Activated T-helper 9 cell treated with anti-CD3 and anti-CD28 coated beads, Interleukin-2, amount 50 U/mL, for 16 hours (primary cell): ENCODE measurements at places on chromosomes 12 and 14.

GRCh38 chr14:45091710-45092109 lies 7.8 kb downstream of the PRPF39 start:
- no peak for DNase-seq

DNA sequence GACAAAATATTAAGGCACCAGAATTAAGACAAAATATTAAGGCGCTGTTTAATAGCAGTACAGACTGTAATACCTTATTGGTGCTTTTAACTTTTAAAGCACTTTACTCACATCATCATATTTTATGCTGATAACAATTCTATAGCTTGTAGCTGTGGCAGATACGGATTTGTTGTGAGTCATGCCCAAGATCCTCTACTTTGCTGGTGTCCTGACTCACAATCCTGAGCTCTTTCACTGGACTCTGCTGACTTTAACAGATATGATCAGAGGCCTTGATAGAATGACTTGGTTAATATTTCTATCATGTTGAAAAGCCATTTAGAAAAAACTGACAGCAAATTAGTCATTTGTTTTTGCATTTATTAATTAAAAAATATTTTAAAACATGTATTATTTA lies 99.0 kb upstream of the PKP2 start:
- no peak for DNase-seq

GRCh38 chr12:62774794-62775193 lies 160.2 kb downstream of the PPM1H start:
- no peak for DNase-seq

- no peak for DNase-seq
Observed at GRCh38 chr12:80190001-80190400, 90.7 kb downstream of the OTOGL start.

DNA sequence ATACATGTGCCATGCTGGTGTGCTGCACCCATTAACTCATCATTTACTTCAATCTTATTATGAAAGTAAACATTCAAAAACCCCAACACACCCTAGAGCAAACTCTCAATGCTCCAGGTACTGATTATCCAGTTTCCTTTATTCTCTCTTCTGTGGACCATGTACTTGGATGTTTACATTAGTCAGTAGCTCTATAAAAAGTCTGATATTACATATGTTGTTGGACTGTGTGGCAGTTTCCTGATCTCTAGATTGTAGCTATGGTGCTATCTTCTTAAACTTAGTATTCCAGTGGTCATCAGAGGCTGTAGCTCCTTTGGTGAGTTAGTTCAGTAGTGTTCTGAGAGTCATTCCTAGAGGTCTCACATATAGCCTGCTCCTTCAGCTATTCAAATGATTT lies 25.1 kb upstream of the ITGA5 start:
- DNase-seq = no peak

- no peak for DNase-seq
Observed at GRCh38 chr12:86137936-86138335, 118.3 kb downstream of the MGAT4C start.

- no peak for DNase-seq
Observed at GRCh38 chr12:57619434-57620244, 8.4 kb downstream of the ARHGEF25 start.

DNA sequence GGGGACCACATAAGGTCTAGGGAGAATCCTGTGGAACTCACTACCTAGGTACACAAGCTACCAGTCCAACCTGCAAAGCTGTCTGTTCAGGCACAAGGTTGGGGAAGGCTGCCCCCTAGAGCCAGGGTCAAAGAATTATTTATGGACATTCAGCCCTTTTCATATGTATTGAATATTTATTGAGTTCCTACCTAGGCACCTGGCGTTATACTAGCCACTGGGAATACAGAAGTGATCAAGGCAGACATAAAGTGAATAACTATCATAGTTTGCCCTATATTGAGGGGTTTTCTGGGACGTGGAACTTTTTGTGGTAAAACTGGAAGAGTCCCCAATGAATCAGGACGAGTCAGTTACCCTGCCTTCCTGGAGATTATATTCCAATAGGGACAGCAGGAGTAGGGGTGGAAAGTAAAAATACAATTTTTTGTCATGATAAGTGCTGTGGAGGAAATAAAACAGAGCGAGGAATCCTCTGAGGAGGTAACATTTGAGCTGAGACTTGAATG lies 5.8 kb upstream of the SLC48A1 start:
- peak; percentile 64 for DNase-seq

DNA sequence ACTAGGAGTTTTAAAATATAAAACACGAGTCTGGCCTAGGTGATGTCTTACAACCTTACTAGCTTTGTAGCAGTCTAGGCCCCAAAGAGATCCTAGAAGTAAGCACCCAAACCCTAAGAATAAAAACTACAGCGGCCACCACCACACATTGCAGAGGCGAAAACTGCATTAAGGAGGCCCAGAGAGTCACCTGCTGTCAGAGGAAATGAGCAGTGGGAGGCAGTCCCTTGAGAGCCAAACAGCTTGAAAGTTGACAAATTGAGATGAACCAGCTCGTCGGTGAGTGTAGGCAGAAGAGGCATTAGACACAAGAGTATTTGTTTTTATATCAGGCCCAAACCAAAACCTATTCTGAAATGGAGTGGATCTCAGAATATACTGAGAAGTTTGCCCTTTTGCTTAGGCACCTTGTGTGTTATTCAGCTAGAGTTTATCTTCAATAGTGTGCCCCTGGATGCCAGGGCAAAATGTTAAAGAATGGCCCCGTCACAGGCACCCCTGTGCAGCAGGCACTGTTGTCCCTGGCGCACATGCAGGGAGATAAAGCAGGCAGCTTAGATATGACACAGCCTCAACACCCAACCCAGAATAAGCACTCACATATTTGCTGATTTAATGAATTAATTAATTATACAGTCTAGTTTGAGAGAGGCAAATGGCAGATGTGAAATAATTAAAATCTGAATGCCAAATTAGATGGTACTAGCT lies 56.7 kb downstream of the TTC7B start:
- no peak for DNase-seq

DNA sequence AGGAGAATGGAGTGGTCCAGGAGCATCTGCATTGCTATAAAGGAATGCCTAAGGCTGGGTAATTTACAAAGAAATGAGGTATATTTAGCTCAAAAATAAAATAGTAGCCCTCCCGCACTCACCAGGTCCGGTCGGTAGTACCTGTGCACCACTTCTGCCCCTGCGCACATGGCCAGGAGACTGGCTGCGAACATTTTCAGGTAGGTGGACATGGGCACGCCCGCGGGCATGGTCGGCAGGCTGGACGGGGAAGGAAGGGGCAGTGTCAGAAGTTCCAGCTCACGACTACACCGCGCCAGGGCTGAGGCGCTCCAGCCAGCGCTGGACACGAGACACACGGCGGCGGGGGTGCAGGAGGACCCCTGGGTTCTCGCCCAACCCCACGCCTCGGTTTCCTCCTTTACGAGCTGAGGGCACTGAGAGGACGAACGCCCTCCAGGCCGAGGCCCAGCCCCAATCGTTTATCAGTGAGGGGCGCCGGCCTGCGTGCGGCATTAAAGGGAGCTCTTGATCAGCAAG lies 9.1 kb upstream of the TDG start:
- no peak for DNase-seq

GRCh38 chr12:113464852-113465719 lies 6.6 kb downstream of the LHX5 start:
- no peak for DNase-seq

DNA sequence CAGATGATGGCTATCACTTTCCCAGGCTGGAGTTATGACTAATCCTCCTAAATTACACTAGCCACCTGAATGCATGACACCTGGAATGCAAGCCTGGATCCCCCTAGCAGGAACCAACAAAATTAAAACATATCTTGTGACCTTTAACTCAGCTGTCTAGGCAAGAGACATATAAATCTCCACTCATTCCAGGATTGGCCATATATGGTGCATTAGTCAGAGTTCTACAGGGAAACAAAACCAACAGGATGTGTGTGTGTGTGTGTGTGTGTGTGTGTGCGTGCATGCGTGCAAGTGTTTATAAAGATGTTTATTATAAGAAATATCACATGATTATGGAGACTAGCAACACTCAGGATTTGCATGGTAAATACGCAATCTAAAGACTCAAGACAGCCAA lies 212.8 kb downstream of the KIF21A start:
- DNase-seq = no peak

- no peak for DNase-seq
Observed at GRCh38 chr14:51095854-51096823, 1.2 kb upstream of the TRIM9 start.

DNA sequence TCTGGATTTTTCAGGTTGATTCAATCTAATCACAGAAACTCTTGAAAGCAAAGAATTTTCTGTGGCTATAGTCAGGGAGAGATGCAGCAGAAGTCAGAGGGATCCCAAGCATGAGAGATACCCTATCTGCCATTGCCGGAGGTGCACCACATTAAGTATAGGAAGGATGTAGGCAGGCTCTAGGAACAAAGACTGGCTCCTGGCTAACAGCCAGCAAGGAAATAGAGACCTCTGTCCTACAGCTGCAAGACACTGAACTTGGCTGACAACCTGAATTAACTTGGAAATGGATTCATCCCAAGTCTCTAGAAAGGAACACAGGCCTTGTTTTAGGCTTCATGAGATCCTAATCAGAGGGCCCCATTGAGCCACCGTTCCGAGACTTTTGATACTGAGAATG lies 364.9 kb upstream of the FLRT2 start:
- DNase-seq = no peak

DNA sequence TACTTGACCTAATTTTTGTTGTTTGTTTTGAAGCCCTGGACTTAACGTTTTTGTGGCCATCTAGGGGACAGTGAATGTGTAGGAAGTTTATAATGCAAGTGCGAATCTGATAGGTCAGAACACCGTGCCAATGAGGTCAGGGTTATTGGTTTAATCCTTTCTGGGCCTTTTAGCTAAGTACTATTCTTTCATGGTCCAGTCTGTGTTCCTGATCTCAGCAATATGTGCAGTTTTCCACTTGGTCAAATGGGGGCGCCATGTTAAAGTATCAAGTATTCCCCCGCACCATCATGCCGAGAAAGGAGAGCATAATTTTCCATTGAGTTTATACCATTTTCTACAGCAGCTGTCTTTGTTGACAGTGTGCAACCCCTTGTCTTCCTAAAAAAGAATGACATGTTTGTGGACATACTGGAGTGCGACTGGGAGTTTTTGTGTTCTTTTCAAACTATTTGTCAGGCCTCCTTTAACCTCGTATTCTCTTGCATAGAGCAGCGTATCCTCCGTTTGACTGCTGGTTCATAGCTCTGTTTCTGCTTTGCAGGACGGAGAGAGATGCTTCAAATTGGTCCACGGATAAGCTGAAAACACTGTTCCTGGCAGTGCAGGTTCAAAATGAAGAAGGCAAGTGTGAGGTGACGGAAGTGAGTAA lies 1.3 kb downstream of the AHSA1 start:
- DNase-seq = peak; percentile 29

DNA sequence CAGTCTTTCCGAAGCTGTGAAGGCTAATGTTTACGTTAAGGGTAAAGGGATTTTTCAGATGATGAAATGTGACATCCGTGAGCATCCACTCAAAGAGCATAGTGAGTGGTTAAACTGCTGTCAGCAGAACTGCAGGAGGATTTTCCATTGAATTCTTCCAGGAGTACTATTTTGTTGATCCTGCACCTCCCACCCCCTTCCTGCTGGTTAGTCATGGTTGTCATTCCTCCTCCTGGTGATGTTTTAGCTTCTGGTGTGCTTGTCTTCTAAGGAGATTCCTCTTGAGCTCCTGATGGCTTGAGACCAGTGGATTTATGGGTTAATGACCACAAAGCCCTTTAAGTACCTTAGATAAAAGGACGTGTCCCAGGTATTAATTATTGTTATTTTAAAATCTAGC lies 2.4 kb upstream of the GPRC5D start:
- no peak for DNase-seq
